Kidney glomerular epithelial cell (primary cell): ENCODE measurements at places on chromosomes 13 and 19.
A peak's percentile ranks its signal among the peaks of the same experiment; 100 is the strongest.

GRCh38 chr19:44202470-44202869, 9.9 kb upstream of the ZNF227 start:
- DNase-seq: no peak

- no peak for DNase-seq
These were observed 1.8 kb upstream of the LILRB4 start for GRCh38 chr19:54660964-54661363.

DNA sequence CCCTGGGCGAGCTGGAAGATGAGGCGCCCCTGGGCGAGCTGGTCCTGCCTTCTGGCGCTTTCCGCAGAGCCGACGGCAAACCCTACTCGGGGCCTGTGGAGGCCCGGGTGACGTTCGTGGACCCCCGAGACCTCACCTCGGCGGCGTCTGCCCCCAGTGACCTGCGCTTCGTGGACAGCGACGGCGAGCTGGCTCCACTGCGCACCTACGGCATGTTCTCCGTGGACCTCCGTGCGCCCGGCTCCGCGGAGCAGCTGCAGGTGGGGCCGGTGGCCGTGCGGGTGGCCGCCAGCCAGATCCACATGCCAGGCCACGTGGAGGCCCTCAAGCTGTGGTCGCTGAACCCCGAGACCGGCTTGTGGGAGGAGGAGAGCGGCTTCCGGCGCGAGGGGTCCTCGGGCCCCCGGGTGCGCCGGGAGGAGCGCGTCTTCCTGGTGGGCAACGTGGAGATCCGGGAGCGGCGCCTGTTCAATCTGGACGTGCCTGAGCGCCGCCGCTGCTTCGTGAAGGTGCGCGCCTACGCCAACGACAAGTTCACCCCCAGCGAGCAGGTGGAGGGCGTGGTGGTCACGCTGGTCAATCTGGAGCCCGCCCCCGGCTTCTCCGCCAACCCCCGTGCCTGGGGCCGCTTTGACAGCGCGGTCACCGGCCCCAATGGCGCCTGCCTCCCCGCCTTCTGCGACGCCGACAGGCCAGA, 6.3 kb downstream of the CILP2 start:
- DNase-seq: no peak

DNA sequence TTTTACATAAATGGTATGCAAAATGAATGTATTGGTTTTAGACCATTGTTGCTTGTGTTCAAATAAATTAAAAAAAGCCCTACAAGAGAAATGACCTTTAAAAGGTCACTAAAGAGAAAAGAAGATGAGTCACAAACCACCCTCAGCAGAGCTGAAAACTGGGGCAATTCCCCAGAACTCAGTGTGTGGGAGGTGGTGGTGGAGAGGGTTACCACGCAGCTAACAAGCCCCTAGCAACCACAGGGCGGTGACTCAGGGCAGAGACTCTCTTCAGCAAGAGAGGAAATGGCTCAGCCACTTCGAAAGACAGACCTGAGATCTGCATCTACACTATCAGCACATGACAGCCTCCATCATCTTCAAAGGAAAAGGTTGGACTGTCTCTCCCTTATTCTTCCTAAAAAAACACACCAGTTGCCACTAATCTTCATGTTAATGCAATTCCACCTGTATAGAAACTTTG, 29.4 kb upstream of the NDFIP2 start:
- DNase-seq: peak; percentile 85

- no peak for DNase-seq
These were observed 314.4 kb downstream of the MYO16 start for GRCh38 chr13:108943842-108944241.

DNA sequence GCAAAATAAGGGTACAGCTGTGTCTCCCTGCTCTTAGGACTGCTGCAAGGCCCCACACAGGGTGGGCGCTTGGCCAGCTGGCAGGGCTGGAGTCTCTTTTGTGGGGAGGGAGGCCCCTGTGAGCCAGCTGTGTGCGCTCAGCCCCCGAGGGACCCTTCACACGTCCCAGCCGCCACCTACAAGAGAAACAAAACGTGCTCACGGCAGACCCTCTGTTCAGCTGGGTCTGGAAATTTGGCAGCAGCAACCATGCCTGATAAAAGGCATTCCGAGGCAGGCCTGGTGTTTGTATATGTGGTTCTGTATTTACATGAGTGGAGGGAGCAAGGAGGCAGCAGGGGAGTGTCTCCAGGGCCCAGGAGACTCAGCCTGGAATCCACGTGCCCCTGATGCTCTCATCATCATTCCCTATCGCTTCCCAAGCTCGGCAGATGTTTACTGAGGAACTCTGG, 49.7 kb downstream of the CRTC1 start:
- no peak for DNase-seq

DNA sequence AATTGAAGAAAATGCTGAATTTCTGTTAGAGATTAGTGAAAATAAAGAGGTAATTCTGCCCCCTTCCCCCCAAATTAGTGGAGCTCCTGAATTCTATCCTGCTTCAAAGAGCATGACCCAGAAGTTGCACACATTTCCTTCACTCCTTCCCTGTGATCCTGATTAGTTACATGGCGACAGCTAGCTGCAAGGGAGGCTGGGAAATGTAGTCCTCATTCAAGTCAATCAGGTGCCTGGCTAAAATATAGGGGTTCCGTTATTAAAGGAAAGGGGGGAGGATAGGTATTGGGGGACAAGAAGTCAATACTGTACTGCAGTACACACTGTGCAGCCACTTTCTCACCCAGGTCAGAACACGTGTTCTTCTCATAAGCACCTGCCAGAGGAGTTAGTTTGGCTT, 65.8 kb downstream of the SIPA1L3 start:
- DNase-seq: no peak

DNA sequence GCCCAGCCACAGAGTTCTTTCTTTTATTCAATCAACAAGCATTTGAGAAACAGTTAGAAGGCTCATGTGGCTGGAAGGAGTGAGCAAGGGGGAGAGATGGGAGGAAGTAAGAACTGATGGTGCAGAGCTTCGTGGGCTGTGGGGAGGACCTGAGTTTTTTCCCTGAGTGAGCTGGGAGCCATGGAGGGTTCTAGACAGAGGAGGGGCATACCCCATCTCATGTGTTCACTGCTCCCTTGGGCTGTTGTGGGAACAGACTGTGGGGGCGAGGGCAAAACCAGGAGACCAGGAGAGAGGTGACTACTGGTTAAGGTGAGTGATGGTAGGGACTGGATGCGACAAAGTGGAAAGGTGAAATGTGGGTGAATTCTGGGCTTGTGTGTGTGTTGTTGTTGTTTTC, 2.4 kb upstream of the PKN1 start:
- DNase-seq: no peak

GRCh38 chr19:1240925-1241324, 626 bp upstream of the ATP5F1D start:
- no peak for DNase-seq

DNA sequence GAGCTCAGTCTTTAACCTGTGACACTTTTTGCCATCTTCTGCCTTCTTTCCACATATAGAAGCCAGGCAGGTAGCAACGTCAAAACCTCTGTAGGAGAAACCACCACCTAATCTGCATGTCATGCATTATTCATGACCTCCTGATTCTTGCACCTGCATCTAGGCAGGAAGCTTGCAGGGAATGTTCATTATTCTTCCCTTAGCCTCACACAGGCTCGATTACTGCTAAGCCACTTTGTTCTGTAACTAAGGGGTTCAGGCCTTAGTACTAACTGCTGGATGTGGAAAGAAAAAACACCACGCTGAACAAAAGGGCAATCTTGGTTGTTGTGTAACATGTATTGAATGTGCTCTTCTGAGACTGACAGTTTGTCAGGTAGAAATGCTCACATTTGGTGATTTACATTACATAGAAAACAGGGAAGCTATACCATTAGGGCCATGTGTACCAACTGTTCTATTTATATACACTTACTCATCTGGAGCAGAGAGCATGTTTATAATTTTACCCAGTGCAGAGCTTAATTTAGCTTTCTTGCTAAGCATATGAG, 366.9 kb downstream of the KLF12 start:
- no peak for DNase-seq

DNA sequence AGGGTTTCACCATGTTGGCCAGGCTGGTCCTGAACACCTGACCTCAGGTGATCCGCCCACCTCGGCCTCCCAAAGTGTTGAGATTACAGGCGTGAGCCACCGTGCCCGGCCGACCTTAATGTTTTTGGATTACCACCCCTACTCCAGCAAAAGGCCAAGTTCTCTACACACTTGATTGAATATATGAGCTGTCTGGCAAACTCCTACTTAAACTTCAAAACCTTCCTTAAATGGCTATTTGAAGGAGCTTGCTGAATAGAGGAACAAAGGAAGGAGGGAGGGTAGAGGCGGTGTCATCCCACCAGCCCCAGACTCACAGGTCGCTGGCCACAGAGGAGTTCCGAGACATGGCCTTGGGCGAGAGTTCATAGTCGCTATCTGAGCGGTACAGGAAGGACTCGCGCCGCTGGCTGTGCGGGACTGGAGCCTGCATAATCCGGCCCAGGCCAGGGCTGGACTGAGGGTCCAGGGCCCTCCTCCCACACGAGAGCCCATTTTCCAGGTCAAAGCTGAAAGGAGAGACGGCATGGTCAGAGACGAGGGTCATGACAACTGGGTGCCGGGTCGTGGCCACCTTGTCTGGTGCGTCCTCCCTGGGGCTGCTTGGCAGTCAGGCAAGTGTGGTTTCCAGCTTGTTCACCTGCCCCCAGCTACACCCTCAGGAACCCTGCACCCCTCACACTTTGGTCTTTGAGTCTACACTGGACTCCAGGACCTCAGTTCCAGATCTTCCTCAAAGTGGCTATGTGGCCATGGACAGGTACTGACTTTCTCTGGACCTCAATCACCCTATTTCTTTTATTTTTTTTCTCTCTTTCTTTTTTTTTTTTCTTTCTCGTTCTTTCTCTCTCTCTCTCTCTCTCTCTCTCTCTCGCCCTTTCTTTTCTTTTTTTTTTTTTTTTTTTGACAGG, 4.2 kb downstream of the PDE4C start:
- DNase-seq: no peak

DNA sequence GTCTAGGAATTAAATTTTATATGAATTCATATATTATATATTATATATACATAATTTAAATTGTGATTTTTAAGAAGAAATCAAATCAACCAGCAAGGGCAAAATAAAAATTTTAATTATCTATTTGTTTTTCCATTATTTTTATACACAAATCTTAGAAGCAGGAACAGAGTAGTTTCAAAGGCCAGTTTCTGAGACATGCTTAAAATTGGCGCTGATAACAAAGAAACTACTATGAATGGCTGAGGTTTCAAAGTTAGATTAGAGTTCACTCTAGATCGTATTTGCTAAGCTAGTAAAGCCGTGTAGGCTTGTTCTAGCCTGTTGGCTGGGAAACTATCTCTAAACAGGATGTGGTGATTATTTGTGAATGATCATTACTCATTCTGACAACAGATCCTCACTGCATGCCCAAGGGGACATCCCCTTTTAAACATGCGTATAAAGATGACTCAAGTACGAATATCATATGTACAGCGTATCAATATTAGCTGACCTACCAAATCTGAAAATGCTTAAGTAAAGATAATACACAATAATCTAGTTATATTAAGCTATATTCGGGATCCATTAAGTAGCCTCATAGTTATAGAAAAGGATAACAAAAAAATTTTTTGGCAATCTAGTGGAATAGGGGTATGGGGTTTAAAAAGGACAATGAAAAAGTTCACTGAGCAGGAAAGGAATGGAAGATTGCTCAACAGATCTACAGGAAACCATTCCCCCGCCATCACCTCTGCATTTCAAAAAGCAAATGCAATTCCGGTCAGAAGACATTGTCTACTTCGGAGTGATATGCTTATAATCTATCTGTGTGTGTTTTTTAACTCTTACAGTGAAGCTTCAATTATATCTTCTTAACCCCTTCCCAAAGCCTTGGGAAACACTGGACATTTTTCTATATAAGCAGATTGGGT, 150.1 kb downstream of the SHISA2 start:
- DNase-seq: peak; percentile 73

DNA sequence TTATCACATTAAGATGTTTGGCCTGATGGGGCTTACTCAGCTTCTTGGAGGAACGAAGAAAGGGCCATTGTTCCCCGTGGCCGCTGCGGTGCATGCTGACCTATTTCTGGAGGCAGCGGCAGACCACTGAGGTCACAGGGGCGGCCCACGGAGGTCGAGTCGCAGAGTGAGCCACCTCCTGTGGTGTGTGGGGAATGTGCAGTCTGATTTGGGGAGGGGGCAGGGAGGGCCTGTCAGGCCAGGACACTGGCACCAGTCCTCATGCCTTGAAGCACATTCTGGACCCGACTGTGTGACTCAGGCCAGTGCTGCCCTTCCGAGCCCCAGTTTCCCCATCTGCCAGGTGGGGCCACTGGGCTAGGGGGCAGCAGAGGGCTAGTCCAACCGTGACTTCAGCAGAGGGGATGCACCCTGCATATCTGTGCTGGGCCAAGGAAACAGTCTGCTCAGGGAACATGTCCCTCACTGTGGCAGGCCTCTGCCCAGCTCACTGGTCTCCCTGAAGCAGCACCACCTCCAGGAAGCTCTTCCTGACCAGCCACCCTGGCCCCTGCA, 6.3 kb downstream of the SLC7A10 start:
- DNase-seq: no peak

GRCh38 chr19:49395581-49396407, 7.7 kb downstream of the KASH5 start:
- no peak for DNase-seq

DNA sequence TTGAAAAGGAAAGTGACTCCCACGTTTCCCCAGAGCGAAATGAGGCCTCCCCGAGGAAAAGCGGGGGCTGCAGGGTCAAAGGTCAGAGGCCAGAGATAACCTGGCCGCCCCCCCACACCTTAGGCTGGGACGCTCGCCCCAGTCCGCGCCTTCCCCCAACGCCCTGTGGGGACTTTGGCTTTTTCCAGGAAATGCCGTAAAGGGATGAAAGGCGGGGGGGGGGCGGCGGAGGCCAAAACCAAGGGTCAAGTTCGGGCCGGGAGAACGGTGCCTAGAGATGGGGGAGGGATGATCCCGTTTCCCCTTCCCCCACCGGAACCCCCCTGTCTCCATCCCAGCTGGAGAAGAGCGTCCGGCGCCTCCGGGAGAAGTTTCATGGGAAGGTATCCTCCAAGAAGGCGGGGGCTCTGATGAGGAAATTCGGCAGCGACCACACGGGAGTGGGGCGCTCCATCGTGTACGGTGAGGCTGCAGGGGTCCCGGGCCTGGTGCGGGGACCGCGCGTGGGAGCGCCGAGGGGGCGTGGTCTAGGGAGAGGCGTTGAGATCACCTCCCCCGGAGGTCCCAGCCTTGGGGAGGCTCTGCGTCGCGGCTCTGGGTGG, 575 bp downstream of the SHFL start:
- DNase-seq: no peak

DNA sequence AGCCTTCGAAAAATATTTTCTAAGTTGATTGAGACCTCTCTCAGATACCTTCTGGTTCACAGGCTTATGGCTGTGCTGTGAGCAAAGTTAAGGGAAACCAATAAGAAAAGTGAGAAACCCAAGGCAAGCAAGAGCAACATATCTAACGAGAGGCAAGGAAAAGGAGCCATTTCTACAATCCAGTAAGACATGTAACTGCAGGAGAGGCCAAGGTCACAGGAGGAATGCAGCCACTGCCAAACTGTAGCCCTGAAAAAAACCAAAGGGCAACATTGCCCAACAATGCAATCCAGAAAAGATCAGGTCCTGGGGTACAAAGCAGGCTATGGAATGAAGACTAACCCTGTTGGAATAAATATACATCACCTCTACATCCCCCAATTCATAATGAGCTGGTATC, 21.3 kb downstream of the SCGB2B2 start:
- DNase-seq: no peak

GRCh38 chr13:98511435-98511834, 65.5 kb downstream of the STK24 start:
- DNase-seq: no peak
